WTC11 (cell line): ENCODE measurements at places on chromosomes 4 and X. TPM values are rescaled to one million over a fixed set of nuclear protein-coding genes. Genes with fewer than 3 reads are reported as not detected.

The CSAG3 gene
- 13.0 to 14.1 TPM (median 13.2 TPM) in 3 replicates for total RNA-seq

- no peak for DNase-seq
These were observed 149.3 kb upstream of the NOCT start for GRCh38 chr4:138866314-138866713.

DNA sequence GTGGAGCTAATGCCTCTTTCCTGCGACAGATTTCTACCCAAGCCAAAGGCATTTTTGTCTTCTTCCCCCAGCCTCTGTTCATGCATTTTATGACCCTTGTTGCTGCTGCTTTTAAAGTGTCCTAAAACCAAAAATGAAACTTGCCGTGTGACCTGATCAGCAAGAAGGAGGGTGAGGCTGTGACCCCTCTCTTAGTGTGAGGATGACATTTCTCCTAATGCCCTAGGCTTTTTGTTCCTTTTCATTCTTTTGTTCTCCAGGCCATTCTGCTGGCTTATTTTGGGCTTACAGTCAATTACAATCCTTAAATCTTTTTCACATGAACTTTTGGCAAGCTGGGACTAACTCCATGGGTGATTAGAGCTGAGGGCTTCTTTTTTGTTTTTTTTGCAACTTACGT is 34.4 kb downstream of the PTTG2 start:
- no peak for DNase-seq

GRCh38 chr4:48634688-48635308 is 144.7 kb downstream of the ZAR1 start:
- DNase-seq, result no peak

DNA sequence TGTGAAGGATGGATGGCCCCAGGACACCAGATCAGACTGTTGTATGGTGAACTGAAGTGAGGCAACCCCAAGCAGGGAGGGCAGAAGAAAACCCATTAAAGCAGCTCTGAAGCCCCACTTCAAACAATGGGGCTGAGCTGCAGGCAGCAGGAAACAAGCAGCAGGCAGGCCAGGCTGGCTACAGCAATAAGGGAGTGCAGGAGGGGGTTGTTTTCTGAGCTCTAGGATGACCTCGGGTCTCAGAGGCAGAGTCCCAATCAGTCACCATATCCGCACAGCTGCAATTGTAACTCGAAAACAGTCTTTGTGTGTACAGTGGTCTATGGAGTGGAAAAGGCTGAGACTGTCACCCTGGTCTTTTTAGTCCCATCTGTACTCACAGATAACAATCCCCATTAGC is 90.4 kb downstream of the COL4A6 start:
- peak; percentile 23 for DNase-seq

- no peak for DNase-seq
These were observed 21.0 kb downstream of the TNIP3 start for GRCh38 chr4:121143131-121143530.

The SH3RF1 gene
- 11.1 to 16.6 TPM (median 13.2 TPM) in 3 replicates for total RNA-seq

The CSAG2 gene
- total RNA-seq, result not detected in 3 replicates

The SLC6A14 gene
- 0.07 TPM in 3 replicates for total RNA-seq

- DNase-seq, result no peak
These were observed 59.6 kb upstream of the RASSF6 start for GRCh38 chr4:73679836-73680235.

The F11 gene
- total RNA-seq, result 1.6 to 1.9 TPM (median 1.6 TPM) in 3 replicates

GRCh38 chr4:180827232-180828009 is 1415.8 kb upstream of the TENM3 start:
- no peak for DNase-seq

DNA sequence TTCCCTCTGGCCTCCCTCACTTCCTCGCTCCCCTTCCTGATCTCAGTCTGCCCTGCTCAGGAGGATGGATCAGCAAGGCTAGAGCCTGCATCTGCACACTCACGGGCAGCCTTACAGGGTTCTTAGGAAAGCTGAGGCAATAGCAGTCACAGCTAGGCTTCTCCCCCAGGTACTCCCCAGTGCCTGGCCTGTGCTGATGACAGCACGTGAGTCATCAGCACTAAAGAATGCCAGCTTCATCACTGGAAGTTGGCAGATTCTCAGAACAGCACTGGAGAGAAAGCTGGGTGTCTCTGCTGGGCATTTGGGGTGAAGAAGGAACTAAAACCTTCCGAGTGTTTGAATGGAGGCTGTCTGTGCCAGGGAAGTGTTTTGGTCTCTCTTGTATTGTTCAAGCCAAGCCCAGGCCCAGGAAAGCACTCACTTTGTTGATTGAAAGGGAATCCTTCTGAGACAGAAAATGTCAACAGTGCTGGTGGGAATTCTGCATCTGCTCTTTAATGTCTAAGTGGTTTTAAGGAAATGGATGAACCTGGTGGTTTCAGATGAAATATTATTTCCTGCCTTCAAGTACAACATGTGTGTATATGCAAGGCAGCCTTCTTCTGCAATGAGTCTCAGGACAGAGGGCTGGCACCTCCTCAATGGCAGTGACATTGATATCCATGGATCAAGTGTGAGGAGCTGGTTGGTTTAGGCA is 73.0 kb upstream of the SCOC start:
- DNase-seq, result no peak

DNA sequence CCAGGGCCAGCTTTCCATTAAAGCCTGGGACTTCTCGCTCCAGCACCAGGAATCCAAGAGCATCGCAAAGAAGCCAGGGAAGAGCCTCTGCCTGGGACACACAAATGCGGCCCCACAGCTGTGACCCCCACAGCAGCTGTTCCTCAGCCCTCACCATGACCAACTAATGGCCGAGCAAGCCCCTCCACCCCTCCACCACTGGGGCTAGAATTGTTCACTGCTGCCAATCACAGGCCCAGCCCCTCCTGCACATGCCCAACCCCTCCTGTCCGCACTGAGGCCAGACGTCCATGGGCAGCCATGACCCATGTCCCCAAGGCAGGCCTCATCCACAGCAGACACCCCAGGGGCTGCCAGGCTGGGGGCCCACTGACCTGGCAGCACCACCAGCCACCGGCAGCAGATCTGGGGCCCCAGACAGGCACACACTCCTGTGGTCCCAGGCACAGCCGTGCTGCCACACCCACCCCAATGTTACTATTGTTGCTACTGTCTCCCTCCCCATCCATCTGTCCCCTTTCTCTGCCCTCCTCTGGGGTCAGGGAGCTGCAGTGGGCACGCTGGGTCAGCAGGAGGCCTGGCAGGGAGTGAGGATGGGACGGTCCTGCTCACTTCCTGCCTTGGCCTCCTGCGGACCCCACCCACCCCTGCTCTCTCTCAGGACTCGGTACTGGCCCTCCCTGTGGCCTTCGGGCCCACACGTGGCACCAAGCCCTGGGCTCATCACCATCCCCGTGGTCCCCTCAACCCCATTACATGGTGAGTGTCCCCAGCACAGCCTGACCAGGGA is 56.0 kb downstream of the ZFYVE28 start:
- DNase-seq, result no peak

The XG gene
- total RNA-seq, result 0.78 to 1.0 TPM (median 1.0 TPM) in 3 replicates

The RBM47 gene
- 89.0 to 97.9 TPM (median 92.5 TPM) in 3 replicates for total RNA-seq

DNA sequence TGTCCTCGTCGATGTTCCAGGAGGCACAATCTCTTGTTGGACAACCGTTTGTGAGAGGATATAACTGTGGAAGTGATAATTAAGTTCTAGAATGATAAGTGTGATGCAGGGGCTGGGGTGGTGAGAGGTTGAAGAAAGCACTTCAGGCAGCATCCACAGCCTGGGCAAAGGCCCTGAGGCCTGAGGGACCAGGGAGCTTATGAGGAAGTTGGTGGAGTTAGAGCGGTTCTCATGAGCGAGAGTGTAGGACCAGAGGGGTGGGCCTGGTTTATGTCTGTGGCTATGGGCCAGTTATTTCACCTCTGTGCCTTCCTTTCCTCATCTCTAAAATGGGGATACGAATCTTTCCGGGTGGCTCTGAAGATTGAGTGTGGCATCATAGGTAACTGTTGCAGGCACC is 2.7 kb downstream of the CCDC120 start:
- no peak for DNase-seq

- no peak for DNase-seq
These were observed 23.8 kb upstream of the CXorf38 start for GRCh38 chrX:40671126-40671525.

DNA sequence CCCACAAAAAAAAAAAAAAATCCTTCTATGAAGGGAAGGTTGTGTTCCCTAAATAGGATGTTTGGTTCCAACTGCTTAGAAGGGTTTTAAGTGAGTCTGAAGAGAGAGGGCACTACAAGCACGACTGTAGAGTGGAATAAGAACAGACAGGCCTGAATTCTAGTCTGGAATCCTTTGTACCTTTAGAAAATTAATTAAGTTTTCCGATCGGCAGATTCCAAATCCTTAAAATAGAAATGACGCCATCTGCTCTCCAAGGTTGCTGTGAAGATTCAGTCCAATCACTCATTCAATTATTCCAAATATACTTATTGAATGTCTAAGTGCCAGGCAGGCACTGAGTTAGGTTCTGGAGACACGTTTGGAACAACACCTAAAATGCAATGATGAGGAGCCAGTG is 3.8 kb downstream of the HS3ST1 start:
- no peak for DNase-seq

- no peak for DNase-seq
These were observed 6.0 kb upstream of the PDLIM3 start for GRCh38 chr4:185541251-185541727.

- no peak for DNase-seq
These were observed 12.9 kb downstream of the PALLD start for GRCh38 chr4:168509786-168510185.

The GSX2 gene
- not detected in 3 replicates for total RNA-seq

GRCh38 chr4:47118192-47118929 is 87.0 kb downstream of the GABRB1 start:
- no peak for DNase-seq

GRCh38 chr4:182741914-182742313 is 175.3 kb downstream of the DCTD start:
- no peak for DNase-seq

The CTAG2 gene
- not detected in 3 replicates for total RNA-seq

GRCh38 chr4:88244816-88245579 is 39.4 kb downstream of the PPM1K start:
- DNase-seq, result no peak

The BMX gene
- not detected in 3 replicates for total RNA-seq
